ENCODE measurements at places on chromosomes 11 and 22.

- peak; percentile 67 for DNase-seq
Measured at GRCh38 chr22:36541831-36542411, 13.0 kb upstream of the EIF3D start.

DNA sequence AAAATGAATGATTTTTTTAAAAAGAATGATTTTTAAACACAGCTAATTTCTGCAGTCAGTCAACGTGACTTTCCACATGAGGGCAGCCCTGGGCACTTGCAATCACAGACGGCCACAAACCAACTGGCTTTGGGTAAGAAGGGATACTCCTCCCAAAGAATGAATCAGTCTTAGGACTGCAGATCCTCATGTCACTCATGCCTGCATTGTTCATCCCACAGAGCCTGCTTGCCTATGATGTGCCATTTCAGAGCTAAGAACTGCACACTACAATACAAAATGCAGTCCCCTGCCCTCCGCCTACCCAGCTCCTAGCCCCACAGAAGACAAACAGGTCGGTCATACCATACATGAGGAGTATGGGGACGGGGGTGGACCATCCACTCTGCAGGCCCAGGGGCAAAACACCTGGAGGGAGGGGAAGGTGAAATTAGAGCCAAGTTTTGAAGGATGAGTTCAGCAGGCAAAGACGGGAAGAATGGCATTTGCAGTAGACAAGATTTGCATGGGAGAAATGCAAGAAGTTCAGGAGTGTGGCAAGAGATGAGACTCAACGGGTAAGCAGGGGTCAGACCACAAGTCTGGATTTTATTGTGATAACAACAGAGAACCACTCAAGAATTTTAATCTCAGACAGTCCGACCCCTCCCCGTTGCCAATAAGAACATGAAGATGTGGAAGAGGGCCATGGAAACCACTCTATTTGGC lies 24.7 kb downstream of the PACSIN2 start:
- peak; percentile 56 for DNase-seq

GRCh38 chr11:61007383-61007955 lies 36.0 kb downstream of the CD6 start:
- DNase-seq: no peak

DNA sequence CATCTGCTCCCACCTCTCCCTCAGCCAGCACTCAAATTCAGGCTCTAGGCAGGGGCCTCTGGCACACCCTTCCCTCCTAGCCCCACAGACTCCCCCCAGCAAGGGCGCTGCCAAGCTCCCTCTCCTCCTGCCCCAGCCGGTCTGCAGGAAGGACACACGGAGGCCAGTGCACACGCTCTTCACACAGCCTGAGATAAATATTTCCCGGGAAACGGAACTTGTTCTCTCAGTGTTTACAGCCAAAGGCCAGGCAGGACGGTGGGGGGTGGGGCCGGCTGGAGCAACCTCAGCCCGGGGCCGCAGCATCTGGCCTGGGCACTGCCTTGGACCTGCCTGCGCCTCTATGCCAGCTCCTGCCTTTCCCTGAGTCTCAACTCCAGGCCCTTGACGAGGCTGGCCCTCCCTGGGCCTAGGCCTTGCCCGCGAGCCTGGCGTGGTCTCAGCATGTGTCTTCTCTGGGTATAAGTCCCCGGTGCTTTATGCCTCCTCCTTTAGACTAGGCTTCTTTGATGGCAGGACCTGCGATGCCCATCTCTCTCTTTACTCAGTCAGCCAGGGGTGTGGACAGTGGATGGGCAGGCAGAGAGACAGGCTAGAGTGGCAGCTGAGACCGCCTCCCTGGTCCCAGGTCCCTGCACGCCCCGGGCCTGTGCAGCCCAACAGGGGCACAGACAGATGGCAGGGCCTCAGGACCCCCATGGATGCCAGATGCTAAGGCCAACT lies 48.4 kb downstream of the PDE2A start:
- DNase-seq: peak; percentile 85

- DNase-seq: no peak
Measured at GRCh38 chr22:39773503-39773902, 120.1 kb downstream of the ENTHD1 start.

GRCh38 chr11:29166306-29166705 lies 850.5 kb downstream of the KCNA4 start:
- no peak for DNase-seq

GRCh38 chr11:64339754-64340408 lies at the start of gene CCDC88B:
TSS of gene CCDC88B (plus strand) at chr11:64340204. CDS start at chr11:64340267, 63 bp downstream.
- DNase-seq: no peak

DNA sequence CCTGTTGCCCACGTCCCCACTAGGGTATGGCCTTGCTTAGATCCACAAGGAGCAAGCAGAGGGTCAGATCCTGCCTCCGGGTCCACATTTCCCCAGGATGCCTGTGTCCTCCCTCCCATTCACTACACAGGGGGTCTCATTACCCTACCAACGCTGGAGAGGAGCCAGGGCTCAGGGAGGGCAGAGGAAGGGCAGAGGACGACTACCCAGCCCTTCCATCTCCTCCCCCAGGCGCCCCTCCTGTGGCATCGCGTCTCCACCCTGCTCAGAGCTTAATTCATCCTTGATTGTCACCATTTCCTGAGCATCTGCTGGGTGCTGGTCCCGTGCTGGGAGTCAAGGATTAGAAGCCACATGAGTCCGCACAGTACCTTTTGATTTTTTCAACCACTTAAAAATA lies 5.0 kb downstream of the NFAM1 start:
- no peak for DNase-seq

DNA sequence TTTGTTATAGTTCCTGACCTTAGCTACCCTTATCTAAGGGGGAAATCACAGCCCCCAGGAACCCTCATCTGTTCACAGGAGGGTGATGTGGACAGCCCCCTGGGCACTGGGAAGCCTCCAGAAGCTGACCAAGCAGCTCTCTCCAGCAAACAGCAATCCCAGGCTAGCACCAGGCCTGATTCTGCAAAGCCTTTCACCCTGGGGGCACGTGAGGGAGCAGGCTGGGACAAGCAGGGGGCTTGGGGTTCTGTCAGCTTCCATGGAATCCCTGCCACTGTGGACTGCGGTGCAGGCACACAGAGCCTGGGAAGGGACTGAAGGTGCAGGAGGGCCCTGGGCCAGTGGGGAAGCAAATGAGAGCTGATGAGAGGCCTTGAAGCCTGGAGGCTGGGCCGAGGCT lies 2.1 kb downstream of the PGAP2 start:
- DNase-seq: no peak

- DNase-seq: peak; percentile 36
Measured at GRCh38 chr11:78336877-78337553, 80.6 kb downstream of the GAB2 start.

DNA sequence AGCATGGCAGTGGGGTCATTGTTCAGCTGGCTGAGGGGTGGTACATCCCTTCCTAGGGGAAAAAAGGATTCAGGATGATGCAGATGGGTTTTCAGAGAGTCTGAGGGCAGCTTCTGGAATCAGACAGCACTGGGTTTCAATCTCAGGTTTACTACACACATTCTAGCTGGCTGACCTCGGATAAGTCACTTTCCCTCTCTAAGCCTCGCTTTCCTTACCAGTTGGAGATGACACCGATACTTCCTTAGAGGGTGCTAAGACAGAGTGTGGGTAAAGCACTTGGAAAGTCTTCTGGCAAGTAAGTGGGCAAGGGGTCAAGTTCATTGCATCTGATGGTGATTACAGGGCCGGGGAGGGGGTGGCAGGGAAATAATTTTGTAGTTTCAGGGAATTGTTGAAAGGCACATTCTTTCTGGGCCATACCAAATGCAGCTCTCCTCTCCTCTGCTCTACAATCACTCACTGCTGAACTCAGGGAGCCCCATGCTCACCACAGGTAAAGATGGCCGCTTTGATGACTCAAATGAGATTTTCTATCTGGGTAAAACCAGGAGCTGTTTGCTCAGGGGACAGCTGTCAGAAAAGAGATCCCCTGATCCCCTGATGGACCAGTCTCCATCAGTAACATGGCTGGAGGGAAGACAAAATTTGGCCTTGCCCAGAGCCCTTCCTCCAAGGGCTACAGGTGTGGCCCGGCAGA lies 6.5 kb upstream of the MIAT start:
- DNase-seq: no peak

- peak; percentile 71 for DNase-seq
Measured at GRCh38 chr11:10770626-10771254, 19.7 kb downstream of the CTR9 start.

- no peak for DNase-seq
Measured at GRCh38 chr11:19974886-19975285, 185.4 kb downstream of the DBX1 start.

Data from endothelial cell of umbilical vein (primary cell).